ENCODE measurements at places on chromosomes 2 and 18.

DNA sequence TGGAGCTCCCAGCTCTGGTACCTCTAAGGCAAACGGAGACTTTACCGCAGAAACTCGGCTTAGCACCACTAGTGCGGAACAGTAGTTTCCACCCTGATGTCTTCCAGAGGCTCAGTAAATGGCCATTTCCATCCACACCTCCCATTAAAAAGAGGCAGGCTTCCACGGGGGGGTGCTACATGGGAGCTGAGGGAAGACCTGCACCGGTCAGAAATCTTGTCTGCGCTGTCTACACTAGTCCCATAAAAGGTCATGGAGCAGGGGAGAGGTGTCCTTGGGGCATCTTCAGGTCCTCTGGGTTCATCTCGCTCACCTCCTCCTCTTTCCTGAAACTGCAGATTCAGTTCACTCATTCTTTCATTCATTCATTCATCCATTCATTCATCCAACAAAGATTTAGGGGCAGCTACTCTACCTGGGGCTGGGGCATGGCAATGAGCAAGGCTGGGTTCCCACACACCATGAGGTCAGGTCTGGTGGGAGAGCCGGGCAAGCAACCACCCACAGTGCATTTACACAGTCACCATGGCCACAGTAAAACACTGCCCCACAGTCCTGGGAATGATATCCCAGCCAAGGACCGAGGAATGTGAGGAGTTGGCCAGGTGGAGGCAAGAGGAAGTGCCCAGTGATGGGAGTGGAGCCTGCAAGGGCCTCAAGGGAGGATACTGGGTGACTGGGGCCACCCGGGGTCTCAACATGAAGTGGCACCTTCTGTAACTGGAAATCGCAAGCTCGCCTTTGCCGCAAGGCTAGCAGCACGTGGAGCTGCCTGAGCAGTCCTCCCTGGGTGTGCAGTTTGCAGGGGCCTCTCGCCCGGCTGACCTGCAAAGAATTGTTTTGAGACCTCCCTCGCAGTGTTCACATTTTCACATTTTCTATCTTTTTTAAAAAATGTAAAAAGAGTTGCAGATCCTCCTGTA is 180.2 kb upstream of the RAB6C start:
- no peak for DNase-seq

DNA sequence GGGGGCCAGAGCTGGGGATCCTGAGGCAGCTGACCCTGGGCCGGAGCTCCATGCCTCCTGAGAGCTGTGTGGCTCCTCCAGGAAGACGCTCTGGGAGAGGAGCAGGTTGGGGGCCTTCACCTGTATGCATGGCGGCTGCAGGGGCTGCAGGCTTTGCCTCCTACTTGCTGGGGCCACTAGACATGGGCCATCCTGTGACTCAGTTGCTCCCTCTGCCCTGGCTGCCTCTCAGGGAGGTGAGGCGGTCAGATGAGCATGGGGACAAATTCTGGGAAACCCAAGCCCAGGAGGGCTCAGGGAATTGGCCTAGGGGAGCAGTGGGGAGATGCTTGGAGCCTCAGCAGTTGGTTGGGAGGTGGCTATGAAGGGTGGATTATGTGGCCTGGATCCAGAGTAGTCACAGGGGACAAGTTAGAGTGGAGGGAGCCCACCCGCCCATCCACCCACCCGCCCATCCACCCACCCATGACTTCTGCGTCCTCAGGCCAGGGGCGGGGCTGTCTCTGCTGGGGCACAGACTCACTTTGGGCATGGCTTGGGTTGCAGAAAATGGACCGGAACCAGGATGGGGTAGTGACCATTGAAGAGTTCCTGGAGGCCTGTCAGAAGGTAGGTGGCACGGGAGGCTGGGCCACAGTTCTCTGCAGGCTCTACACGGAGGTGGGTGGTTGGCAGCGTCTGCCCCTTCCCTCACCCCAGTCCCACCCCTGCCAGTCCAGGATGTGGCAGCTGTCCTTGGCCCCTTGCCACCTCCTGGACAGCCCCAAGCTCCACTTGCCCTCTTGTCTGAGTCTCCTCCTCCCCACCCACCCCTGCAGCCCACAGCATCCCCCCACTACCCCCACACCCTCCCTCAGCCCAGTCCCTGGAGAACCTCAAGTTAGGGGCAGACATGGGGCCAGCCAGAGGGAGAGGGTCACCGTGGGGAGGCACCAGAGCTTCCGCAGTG is 19.5 kb upstream of the FAHD2A start:
- no peak for DNase-seq

- DNase-seq = no peak
Measured at GRCh38 chr18:56083523-56084287, 495.7 kb upstream of the TCF4 start.

DNA sequence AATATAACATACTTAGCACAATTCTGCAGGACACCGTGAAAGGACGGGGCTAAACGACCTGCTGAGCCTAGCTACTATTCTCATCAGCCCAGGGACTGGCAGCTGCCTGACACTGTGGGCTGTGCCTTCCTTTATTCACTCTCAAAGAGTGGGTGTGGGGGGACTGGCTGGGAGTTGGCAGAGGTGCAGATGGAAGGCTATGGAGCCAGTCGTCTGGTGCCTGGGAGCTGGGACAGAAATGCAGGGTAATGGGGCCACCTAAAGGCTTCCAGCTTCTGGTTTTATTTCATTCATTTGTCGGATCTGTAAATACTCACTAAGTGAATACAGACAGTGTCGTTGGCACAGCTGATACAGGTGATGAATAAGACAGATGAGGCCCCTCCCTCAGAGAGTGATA is 56.0 kb upstream of the NFU1 start:
- DNase-seq = no peak

DNA sequence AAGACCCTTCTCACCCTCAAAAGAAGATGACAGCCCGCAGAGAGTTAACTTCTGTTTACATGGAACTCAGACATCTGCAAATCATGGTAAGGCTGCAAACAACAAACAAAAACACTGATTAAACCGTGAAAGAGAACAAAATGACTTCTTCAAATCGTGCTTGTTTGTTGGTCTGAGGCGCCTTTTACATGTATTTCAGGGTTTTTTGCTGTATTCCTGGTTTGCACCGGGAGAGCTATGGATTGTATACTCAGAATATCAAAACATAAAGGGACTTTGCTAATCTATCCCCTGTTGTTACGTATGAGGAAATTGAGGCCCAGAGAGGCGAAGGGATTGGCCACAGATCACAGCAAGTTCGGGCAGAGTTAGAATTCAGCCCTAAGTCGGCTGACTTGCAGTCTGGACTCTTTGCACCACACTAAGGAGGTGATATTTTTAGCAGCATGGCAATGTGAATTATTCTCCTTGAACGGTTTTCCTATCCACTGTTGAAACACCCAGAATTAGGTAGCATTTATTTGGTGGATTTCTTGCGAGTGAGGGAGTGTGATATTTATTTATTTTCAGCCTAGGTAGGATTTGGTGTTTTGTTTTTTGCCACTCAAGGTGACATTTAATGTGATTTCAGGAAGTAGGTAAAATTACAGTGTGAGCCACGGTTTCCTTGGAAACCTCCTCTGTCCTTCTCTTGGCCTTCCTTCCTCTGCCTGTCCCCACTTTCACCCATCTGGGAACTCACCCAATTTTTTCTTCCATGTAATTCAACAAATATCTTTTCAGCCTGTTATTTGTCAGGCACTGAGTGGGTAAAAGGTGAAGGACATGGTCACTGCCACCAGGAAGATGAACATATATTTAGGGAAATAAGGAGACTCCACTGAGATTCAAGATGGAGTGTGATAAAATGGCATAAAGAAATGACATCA is 980 bp upstream of the PDE6D start:
- no peak for DNase-seq

- DNase-seq = no peak
Measured at GRCh38 chr2:54289917-54290316, 33.9 kb upstream of the TSPYL6 start.

GRCh38 chr2:96788442-96789244 is 27.4 kb upstream of the CNNM3 start:
- DNase-seq = no peak

DNA sequence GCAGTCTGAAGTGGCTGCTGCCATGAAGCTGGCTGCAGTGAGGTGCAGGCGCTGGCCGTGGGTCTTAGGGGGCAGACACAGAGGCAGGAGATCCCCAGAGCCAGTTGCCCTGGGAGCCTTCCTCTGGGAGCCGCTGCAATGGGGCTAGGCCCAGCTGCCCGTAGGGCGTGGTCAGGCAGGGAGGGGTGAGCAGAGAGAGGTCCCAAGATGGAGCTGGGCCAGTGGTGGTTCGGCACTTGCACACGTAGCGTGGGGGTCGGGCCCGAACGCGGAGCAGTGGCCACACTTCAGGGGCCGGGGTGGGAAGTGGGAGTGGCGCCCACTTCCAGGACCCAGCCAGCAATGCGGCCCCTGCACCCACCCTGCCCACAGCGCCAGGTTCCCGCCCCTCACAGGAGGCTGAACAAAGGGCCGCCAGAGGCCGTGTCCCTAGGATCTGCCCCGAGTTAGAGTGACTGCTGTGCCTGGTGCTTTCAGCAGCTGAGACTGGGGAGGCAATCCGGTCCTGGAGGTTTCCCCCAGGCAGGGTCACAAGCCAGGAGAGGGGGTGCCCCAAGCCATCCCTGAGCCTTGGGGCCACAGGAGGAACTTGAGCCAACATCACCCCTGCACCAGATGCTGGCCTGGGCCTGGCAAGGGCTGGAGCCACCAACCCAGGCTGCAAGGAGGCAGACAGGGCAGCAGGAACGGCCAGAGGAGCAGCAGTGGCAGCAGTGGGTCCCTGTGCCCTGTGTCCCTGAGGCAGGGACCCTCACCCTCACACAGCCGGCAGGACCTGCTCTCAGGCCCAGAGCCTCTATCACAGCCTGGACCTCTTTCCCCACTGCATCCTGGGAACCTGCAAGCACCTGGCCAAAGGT is 21.3 kb upstream of the SP140L start:
- no peak for DNase-seq

- no peak for DNase-seq
Measured at GRCh38 chr18:23106575-23106974, 28.7 kb upstream of the CABLES1 start.

- DNase-seq = no peak
Measured at GRCh38 chr18:40011201-40011600, 1943.8 kb upstream of the PIK3C3 start.

- no peak for DNase-seq
Measured at GRCh38 chr2:135647836-135648579, 93.6 kb upstream of the UBXN4 start.

DNA sequence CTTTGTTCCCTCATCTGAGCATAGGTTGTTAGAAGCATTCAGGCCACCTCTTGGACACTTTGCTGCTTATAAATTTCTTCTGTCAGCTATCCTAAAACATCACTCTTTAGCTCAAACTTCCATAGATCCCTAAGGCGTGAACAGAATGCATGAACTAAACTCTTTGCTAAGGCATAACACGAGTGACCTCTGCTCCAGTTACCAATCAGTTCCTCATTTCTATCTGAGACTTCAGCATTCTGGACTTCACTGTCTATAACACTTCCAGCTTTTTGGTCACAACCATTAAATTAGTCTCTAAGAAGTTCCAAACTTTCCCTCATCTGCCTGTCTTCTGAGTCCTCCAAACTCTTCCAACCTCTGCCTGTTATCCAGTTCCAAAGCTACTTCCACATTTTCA is 8.3 kb upstream of the VWA3B start:
- no peak for DNase-seq

GRCh38 chr2:150063432-150063889 is 424.0 kb downstream of the RND3 start:
- DNase-seq = no peak

GRCh38 chr2:118903551-118904479 is 38.2 kb upstream of the MARCO start:
- DNase-seq = no peak

- DNase-seq = no peak
Measured at GRCh38 chr2:29065068-29065811, 9.1 kb downstream of the PCARE start.

GRCh38 chr2:212904646-212905045 is 246.8 kb downstream of the IKZF2 start:
- DNase-seq = no peak

GRCh38 chr2:180706694-180707093 is 273.7 kb upstream of the UBE2E3 start:
- DNase-seq = no peak

DNA sequence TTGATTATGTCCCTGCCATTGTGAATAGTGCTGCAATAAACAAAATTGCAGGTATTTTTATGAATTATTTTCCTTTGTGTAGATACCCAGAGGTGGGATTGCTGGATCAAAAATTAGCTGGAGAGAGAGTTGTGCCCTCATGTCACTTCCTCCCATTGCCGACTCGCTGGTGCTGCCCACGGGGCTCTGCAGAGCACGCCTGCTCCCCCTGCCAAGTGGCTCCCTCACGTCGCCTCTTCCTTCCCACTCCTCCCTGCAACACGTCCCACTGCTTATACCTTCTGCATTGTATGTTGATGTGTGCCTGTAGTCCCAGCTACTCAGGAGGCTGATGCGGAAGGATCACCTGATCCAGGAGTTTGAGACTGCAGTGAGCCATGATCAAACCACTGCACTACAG is 28.1 kb downstream of the PRELID3A start:
- DNase-seq = no peak
